ENCODE measurements at places on chromosomes 12 and 14.
A peak's percentile ranks its signal among the peaks of the same experiment; 100 is the strongest.

DNA sequence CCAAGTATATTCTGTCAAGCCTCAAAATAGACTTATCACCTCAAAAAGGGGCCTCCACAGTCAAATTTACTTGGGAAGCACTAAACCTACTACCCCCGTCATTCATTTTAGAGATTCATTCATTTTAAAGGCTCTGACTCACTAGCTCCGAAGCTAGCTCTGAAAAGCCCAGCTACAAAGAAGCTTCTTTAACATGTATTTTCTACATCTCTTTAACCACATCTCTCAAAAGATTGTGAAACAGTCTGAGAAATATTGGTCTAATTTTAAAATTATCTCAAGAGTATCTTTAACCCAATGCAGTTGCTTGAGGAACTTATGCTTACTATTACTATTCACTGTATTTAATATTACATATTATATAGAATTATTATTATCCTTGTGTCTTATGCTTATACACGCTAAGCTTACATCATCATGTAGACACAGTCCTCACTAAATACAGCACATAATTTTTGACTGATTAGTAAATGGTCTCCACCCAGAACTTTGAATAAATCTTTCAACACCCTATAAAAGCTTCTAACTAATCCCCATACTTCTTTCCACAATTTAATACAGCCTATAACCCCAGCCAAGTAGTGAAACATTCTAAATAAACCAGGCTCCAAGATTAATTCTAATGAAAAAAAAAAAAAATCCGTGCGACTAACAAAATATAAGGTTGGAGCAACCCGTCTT, 7.8 kb downstream of the NT5DC3 start:
- DNase-seq: peak; percentile 62

- no peak for DNase-seq
Observed at GRCh38 chr14:67539116-67539515, 6.0 kb downstream of the PLEKHH1 start.

DNA sequence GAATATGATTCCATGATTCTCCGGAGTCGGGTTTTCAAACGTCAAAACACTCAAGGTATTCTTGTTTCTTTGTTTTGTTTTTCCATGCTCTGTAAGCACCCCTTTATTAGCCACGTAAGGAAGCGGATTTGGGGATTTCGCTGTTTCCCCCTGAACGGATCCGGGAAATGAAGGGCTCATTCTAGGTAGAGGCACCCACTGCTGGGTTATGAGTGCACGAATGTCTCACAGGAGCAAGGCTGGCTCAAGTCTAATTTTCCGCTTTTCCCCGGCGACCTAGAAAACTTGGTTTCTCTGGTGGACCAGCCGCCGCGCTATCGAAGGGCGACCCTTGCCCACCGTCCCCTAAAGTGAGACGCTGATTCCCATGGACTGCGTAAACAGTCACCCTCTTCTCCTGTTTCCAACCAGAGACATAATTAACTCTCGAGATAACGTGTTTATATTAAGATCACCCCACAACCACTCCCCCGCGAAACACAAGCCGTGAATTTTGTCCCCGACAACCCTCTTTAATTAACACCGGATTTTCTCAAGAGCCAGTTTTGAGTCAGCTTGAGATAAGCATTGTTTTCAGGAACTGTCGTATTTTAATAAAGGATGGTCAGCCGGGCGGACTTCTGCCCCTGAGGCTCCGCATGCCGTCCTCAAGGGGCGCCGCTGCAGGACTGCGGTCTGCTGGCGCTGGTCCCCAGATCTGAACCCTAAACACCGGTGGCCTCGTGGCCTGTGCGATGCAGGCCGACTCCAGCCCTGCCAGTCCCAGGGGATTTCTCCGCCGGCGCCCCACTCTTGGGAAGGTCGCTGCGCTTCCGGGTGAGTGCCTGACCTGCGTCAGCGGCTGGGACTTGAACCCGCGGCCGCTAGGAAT, 515 bp upstream of the ABCC9 start:
- DNase-seq: peak; percentile 56

- DNase-seq: peak; percentile 24
Observed at GRCh38 chr12:52184813-52185212, 7.0 kb downstream of the KRT80 start.
